ENCODE measurements at places on chromosomes 6 and 20.
A peak's percentile ranks its signal among the peaks of the same experiment; 100 is the strongest.

DNA sequence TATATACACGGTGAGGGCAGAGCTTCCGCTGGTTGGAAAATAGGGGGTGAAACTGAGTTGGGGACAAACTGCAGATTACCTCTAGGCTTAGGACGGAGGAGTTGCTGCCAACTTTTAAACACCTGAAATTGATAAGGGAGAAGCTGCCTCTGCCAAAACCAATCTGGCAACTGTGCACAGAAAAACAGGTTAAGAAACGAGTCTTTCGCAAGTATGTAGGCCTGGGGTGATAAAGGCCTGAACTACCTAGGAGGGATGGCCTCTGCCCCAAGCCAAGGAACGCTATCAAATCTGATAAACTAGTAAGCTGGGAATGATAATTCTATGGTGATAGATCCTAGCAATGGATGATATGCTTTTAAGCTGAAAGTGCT, 149.9 kb upstream of the QKI start:
- no peak for DNase-seq

DNA sequence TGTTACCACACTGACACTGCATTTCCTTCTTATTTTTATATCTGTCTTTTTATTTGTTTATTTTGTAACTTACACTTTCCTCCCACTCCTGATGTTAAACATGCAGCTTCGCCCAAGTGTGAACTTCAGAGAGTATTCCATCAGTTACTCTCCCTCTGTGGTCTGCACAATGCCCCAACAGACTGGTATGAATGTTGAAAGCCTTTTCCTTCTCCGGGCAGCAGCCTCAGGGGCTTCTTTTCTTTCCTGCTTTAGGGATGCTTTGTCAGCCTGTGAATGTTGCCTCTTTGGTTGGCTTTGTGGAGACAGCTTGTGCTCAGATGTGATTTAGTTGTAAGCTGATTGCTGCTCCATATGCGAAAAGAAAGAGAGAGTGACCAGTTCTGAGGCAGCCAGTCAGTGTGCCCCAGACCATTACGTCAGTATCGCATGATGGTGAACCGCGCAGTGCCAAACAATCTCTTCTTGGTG, 44.0 kb downstream of the SMPDL3A start:
- DNase-seq, result no peak

DNA sequence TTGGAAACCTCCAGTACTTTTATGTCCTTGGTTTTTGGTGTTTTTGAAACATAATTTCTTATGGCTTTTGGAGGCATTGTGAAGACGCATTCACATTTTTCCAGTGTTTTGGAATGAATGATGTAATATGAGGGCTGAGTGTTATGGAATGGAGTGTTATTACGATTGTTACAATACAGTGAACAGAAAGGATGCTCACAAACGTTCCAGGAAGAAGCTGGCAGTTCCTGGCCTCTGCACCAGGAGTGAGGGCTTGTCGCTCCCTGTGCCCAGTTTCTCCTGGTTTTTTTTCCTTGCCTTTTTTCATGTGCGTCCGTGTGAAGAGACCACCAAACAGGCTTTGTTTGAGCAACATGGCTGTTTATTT, 20.3 kb downstream of the GMPR start:
- DNase-seq, result no peak

DNA sequence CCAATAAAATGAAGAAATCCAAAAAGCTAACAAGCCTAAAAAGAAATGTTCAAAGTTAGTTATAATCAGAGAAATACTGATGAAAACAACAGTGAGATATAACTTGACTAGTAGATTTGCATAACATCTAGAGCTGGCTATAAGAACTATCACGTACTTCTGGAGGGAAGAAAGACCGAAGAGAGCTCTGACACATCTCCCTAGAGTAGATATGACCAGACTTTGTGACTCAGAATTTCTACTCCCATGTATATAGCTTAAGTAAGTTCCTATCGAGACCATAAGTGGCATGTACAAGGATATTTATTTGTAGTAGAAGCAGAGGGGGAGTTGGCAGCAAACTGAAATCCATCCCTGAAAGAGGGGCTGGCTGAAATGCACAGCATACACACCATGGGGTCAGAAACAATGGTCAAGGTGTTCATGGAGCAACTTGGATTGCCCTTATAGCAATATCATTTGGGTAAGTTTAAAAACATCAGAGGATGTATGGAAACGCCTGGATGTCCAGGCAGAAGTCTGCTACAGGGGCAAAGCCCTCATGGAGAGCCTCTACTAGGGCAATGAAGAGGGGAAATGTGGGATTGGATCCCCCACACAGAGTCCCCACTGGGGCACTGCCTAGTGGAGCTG, 25.6 kb upstream of the IL17A start:
- DNase-seq, result no peak

DNA sequence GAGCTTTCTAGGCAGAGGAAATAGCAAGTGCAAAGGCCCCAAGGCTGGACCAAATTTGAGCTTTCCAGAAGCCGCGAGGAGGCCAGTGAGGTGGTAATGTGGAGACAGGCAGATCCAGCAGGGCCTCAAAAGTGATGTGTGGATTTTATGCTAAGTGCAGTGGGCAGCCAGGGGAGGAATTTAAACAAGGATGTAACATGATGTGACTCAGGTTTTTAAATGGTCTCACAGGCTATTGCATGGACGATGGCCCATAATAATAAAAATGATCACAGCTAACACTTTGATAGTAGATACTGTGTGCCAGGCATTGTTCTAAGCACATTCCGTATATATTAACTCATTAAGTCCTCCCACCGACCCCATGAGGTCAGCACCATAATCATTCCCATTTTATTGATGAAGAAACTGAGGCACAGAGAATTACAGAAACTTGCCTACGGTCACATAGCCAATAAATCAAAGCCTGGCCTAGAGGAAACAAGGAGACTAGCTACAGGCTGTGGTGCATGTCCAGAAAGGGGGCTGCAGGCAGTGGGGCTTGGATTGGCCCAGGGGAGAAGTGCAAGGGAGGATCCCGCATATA, 18.0 kb upstream of the PREX1 start:
- DNase-seq, result no peak

GRCh38 chr6:106324726-106325335, 729 bp downstream of the ATG5 start:
- DNase-seq, result no peak

- DNase-seq, result peak; percentile 15
Measured at GRCh38 chr6:118580585-118581419, 32.7 kb downstream of the PLN start.

GRCh38 chr20:60242836-60243505, 284.7 kb downstream of the CDH26 start:
- DNase-seq, result no peak

- DNase-seq, result no peak
Measured at GRCh38 chr20:8909596-8909995, 159.3 kb upstream of the PLCB4 start.

DNA sequence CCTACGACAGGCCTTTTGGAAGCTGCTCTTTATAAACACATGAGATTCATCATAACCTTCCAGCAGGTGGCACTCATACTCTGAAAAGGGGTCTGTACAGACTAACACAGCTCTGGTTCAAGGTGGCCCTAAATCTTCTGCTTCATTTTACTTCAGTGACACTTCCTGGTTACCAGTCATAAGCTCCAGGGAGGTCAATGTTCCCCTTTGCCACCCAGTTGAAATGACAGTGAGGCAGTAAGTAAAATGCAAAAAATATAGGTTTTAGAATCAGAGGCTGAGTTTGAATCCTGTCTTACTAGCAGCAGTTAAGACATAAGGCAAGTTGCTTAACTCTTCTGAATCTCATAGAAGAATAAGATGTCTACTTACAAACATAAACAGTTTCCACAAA, 132.8 kb downstream of the CDK19 start:
- peak; percentile 72 for DNase-seq

DNA sequence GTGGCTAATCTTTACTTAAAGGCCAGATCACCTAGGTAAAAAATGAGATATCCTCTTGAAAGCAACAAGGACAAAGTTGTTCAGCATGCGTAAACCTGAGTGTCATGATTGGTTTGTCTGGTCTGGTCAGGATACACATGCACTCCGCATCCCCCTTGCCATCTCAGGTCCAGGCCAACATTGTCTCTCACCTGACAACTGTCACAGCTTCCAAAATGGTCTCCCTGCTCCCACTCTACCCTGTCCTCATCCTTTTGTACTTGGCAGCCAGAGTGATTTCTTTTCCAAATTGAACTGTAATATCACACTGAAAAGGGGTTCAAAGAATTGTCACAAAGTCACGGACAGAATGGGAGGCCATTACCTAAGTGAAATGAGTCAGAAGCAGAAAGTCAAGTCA, 21.1 kb upstream of the APCDD1L start:
- DNase-seq, result no peak

DNA sequence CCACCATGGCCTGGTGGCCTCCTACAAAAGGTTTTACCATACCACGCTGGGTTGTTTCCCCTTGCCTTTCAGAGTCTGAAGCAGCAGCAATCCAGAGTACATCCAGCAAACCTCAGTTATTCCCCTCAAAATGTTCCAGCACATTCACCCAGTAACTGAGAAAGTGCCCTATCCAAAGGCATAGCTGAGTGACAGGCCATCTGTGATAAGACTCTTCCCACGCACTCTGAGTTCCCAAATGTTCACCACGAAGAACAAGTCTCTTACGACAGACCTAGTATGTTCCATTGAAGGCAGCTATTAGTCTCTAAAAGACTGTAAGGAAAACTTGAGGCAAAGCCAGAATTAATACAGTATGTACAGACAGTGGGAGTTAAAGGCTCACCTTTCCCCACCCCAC, 31.6 kb upstream of the C20orf144 start:
- DNase-seq, result no peak

- DNase-seq, result no peak
Measured at GRCh38 chr6:133809406-133809805, 79.5 kb upstream of the TCF21 start.

GRCh38 chr6:40323881-40324634, 263.1 kb downstream of the LRFN2 start:
- DNase-seq, result no peak

DNA sequence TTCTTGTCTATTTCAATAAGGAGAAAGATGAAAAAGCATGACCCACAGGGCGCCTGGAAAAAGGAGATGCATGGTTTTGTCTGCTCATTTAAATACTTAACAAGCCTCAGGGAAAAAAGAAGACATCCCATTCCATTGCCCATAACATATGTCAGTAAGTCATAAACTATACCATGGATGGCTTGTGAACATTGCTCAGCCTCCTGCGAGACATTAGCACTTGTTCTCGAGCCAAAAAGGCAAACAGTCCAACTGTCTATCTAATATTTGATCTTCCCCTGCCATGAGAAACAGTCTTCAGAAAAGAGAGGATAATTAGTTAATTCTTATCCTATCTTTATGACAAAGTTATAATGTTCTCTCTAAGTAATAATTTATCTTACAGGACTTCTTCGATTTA, 527.4 kb downstream of the HACE1 start:
- no peak for DNase-seq

DNA sequence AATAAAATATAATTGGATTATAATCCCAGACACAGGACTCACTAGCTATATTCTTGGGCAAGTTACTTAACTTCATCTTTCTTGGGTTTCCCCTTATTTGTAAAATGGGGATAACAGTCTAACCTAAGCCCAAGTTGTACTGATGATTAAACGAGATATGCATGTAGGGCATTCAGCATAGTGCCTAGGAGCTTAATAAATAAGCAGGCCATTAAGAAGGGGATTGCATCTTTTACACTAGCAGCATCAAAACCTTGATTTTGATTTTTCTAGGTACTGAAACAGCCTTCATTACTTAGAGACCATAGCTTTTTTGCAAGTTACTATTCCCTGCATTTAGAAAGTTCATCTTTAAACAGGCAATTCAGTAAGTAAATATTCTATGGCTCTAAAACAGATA, 2.2 kb upstream of the QKI start:
- DNase-seq, result no peak

GRCh38 chr6:43714311-43715055, 26.9 kb upstream of the MRPS18A start:
- DNase-seq, result no peak

- DNase-seq, result no peak
Measured at GRCh38 chr6:142367501-142368018, 65.8 kb downstream of the ADGRG6 start.

DNA sequence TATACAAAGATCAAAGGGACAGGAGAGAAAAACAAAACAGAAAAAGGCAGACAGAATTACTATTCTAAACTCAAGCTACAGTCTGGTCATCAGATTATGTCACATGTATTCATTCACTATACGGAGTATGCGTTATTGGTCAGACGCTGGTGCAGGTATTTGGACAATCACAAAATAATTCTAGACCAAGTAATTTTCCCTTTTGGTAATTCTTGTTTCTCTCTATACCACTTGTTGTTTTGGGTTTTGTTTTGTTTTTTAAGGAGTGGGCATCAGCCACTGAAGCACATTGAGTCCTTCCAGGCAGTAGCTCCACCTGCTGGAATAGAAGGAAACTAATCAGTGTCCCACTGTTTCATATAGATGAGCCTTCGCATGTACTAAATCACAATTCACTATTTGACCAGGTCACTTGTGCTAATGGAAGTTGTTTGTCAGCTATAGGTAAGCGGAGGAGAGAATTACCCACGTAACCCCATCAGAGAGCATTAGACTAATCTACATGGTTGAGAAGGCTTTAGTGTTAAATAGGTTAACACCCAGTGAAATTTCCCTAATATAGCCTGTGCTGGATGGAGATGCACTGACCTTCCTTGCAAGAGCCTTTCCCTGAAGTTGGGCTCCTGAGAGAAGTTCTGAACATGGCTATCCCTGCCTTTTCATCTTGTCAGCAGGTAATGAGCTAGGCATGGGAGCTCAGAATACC, 77.9 kb downstream of the TNFAIP3 start:
- DNase-seq, result no peak

- DNase-seq, result no peak
Measured at GRCh38 chr20:6269168-6269873, 146.5 kb upstream of the FERMT1 start.

- DNase-seq, result no peak
Measured at GRCh38 chr6:136435101-136435500, 115.1 kb downstream of the MAP7 start.

DNA sequence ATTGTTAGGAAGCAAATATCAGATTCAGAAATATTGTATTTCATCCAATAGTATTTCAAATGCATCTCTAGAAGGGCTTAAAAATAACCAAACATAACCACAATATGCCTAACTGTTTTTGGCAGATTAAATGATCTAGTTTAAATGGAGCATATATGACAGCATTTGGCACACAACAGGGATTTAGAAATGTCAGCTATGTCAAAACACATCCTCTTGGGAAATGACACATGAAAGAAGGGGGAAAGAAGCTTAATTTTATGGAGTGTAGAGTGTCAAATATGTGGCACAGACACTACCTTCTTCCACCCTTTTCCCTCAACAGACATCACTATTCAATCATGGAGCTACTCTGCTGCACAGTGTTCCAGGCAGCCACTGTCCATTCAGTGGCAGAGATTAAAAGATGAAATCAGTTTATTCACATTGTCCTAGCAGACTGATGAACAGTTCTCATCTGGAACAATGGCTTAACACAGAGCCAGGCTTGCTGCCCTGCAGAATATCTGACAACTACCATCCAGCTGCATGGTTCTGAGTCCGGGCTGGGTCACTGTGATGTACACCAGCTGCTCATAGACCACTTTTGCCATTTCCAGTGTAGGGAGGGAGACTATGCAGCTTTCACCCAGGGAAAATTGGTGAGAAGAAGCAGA, 349.8 kb downstream of the DHX35 start:
- no peak for DNase-seq

All from DMS 273 treated with DMSO at 0.1 percent for 48 hours (cell line).